ENCODE measurements at places on chromosomes 7 and 10.

DNA sequence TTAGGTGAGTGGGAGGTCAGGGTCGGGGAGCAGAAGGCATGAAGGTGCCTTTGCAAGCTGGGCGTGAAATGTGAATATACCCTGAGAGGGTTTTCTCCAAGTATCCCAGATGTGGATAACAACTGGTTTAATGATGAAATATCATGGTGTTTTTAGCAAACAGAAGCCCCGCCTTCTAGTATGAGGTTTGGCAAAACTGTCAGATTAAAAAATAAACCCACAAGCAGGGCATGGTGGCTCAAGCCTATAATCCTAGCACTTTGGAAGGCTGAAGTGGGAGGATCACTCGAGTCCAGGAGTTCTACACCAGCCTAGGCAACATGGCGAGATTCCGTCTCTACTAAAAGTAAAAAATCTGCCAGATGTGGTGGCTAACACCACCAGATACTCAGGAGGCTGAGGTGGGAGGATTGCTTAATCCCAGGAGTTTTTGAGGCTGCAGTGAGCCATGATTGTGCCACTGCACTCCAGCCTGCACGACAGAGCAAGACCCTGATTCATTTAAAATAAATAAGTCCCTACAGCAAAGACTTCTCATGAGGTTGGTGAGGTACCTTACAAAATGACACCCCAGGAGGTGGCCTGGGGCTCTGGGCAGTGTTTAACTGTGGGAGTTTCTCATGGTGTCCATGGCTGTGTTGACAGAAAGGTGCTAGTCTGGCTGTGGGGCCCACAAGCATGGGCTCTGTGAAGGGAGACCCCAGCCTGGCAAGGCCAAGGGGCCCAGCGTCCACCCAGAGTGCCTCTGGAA is 6.7 kb upstream of the PWWP2B start:
- no peak for DNase-seq

DNA sequence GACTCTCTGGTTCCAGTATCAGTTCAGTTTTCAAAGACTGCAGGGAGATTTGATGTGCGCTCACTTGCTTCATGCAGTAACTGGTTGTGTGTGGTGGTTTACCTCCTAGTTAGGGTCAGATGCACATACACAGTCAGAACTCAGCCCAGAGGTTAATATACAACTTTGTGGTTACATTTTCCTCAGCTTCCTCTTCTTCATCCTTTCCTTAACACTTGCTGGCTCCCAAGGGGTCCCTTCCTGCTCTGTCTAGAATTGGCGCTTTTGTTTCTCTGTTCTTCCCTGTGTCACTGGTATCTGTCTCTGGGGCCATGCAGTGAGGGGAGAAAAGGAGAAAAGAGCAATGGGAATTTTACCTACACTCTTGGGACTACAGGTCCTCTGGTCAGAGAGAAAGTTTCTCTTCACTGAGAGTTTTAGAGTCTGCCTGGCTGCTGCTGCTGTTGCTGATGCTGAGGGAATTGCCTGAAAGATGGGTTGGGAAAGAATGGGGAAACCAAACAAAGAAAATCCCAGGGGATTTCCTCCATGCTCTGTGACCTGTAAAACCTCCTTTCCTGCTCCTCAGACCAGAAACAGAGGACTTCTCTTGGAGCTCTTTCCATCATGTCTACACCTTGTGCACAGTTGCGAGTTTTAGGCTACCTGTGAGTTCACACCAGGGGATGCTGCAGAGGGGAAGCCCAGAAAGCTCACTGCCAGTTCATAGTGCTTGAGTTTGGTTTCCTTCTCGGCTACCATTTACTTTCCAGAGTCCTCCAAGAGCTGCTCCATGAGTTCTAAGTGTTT is 74.6 kb downstream of the WDFY4 start:
- no peak for DNase-seq

GRCh38 chr10:132916956-132917666 is 25.3 kb downstream of the CFAP46 start:
- no peak for DNase-seq

DNA sequence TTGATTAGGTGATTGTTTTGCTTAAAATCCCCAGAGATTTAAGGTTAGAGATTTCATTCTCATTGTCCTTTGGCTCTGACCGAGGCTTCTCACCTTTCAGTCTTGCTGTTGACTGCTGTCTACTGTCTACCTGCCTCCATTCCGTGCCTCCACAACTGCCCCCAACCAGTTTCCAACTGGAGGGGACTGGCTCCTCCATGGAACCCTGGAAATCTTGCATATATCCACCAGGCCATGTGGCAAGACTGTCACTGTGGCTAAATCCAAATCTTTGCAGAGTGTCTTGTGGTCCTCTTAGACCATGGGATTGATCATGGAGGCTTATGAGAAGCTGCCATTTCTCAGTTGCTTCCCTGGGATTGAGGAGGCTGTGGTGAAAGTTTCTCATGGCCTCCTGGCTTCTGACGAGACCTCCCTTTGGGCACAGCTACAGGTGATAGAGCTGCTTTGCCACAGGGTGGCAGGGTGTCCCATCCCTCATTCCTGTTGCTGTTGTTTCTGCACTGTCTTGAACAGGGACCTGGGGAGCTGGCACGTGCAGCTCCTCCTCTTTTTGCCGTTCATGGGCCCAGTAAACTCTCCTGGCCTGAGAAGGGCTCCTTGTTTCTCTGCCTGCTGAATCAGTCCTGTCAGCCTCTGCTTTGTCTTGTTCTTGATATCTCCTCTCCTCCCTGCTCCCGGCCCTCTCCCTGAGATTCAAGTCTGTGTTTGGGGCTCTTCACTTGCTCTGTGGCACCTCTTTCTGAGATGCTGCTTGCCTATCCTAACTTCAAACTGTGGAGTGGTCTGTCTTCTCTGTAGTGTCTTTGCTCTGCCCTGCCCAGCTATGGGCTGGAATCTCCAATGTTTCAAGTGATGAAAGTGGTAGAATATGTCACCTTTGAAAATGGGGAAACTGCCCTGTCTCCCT is 63.6 kb upstream of the IGFBP3 start:
- DNase-seq = no peak

GRCh38 chr10:131227163-131227740 is 84.3 kb downstream of the TCERG1L start:
- DNase-seq = no peak

DNA sequence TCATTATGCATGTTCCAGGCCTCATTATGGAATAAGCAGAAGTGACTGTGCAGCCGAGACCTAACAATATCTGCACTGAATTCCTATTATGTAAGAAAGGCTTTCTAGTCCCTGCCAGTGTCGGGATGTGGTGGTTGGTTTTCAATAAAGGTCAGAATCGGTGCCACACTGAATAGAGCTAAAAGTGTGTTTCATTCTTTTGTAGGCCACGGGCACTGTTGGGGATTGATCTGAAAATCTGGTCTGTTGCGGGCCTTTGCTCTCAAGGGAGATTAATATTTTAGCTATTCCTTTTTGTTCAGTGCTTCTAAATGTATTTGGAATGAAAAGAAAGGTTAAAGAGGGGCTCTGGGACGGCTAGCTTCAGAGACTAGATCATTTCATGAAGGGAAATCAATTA is 559.4 kb upstream of the GALNT17 start:
- no peak for DNase-seq

DNA sequence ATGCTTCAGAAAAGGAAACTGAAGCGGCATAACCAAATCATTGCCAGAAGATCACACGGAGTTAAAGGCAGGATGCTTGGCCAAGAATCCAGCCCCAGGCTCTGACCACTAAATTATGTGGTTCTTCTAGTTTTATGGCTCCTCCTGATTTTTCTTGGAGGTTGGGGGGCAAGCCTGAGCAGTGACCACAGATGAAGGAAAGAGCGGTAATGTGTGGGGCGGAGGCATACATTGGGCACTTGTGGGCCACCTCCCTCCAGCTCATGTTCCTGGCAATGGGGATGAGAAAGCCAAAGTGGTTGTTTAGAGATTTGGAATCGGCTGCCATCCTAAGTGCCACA is 3.2 kb downstream of the TRPV6 start:
- no peak for DNase-seq

DNA sequence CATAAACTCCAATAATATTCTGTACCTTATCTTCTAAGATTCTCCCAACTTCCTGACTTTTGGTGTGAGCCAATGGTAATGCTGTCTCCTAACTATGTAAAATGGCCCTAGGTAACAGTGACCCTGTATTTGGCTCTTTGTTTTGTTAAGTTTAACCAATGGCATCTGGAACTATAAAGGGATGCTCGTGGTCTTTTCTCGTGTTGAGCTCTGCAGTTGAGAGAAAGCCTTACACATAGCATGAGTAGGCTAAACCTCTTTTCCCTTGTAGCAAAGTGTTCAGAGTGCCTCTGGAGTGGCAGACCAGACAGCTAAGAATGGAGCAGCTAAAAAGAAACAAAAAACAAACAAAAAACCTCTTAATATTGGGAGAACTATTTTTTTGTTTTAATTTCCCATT is 5.2 kb downstream of the TES start:
- no peak for DNase-seq

DNA sequence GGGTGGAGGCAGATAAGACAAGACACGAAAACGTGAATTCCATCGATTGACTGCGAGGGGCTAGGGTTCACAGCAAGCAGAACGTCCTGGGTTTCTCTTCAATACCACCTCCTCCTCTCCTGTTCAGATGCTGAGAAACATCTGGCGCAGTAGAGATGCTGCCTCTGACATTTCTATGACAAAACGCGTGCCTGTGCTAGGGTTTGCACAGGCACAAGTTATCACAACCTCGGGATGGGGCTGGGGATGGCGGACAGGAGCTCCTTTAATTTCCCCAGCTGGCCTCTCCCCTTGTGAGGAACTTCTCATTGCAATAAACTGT is 99.8 kb upstream of the SVIL start:
- no peak for DNase-seq

DNA sequence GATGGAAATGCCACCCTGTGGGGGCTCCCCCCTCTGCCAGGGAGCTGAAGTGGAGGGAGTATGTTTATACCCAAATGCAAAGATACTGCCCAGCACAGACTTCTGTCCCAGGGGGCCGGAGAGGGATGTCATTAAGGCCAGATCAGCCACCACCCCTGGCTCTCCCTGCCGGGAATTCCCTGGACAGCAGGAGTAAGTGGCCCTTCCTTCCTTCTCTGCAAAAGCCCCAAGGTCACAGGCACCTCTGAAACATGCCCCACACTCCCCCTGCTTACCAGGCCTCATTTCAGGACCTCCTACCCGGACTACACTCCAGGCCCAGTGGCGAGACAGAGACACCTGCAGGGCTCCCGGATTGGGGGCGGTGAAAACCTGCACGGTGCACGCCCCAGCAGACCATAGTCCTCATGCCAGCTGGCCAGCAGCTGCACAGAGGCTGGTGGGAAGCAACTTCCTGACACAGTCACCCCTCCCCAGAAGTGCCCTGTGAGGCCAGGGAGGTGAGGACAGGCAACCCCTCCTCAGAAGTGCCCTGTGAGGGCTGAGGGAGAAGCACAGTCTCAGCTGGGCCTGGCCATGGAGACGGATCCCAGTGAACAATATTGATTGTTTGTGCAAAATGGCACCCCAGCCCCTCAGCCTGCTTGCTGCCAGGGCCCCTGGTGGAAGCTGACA is 33.0 kb upstream of the RET start:
- DNase-seq = no peak

GRCh38 chr10:130046591-130046990 is 64.0 kb downstream of the C10orf143 start:
- no peak for DNase-seq

DNA sequence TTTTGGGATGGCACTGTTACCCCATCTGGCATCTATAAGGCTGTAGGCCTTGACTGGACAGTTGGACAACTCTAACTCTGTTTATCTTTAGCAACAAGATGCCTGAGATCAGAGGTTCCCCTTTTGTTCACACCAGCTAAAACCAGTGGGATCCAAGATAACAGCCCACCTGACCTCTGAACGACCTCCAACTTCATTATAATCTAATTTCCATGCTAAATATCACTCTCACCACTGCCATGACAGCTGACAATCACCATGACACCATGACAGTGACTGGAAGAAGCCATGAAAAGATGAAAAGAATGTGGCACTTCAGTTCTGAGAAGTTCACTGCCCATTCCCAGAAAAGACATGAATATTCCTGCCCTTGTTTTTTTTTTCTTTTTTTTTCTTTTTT is 281.4 kb upstream of the TAC1 start:
- DNase-seq = no peak

GRCh38 chr7:98276241-98276761 is 5.2 kb upstream of the BRI3 start:
- DNase-seq = no peak

DNA sequence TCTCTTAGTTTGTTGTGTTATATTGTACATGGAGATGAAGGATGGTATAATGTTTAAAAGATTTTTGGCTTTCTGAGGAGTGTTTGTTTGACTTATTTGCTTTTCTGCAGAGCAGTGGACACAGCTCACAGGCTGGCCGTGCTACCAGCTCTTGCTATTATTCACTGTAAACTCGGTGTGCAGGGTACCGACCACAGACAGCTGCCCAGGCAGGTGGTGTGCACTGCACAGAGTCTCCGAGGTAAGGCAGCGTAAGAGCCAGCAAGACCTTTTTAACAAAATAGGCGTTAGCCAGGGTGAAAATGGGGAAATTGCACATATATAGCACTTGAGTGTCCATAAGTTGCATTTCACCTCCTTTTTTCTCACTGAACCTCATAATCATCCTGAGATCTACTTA is 438.0 kb downstream of the CNTNAP2 start:
- DNase-seq = no peak

GRCh38 chr7:23696916-23697441 is 13.0 kb upstream of the STK31 start:
- DNase-seq = peak; percentile 9

- no peak for DNase-seq
These were observed 51.5 kb downstream of the RBM17 start for GRCh38 chr10:6140141-6140841.

- DNase-seq = no peak
These were observed 164.4 kb downstream of the MDFIC start for GRCh38 chr7:115086146-115086841.

GRCh38 chr10:78044699-78045098 is 11.0 kb downstream of the RPS24 start:
- no peak for DNase-seq

DNA sequence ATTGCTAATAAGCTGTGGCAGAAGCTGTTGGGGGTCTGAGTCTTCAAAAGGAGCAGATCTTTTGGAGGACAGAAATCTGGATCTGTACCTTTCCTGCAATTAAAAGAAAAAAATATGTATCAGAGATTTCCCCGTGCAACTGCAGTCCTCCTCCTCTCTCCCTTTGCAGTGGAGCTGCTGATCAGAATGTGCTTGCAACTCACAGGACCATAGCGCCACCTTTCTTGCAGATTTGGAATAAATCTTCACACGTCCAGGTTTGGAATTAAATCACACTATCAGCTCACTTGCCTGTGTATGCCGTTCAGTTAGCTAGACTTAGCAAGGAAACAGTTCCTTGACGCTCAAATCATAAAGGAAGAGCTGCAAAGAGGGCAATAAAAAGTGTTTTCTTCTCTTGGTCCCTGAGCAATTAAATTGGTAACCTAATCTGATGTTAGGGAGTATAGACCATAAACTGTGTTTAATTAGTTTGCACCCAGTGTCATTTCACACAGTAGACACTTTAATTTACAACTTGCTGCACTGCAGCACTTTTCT is 77.4 kb downstream of the PON1 start:
- DNase-seq = peak; percentile 42
